A549 treated with Mapracorat at 1 μM for 4 hours (cell line): ENCODE measurements at places on chromosomes 1 and 21. TPM values are rescaled to one million over a fixed set of nuclear protein-coding genes. Genes with fewer than 3 reads are reported as not detected.

Gene ATP6V0B
- total RNA-seq, result 93.3 to 160 TPM (median 139 TPM) in 5 replicates

Gene FALEC
- total RNA-seq, result 0.29 TPM in 1 of 5 replicates, not detected in the others

Gene DRAXIN
- total RNA-seq, result 0.03 to 0.07 TPM (median 0.06 TPM) in 5 replicates

Gene KRTAP7-1
- total RNA-seq, result not detected in 5 replicates

Gene VASH2
- 1.7 to 3.5 TPM (median 2.9 TPM) in 5 replicates for total RNA-seq

Gene NHLH1
- 0.38 to 0.74 TPM (median 0.39 TPM) in 5 replicates for total RNA-seq
